GM20000 (cell line): ENCODE measurements at places on chromosomes 2 and 18.

GRCh38 chr2:43441195-43441594 lies 154.6 kb downstream of the THADA start:
- DNase-seq, result no peak

DNA sequence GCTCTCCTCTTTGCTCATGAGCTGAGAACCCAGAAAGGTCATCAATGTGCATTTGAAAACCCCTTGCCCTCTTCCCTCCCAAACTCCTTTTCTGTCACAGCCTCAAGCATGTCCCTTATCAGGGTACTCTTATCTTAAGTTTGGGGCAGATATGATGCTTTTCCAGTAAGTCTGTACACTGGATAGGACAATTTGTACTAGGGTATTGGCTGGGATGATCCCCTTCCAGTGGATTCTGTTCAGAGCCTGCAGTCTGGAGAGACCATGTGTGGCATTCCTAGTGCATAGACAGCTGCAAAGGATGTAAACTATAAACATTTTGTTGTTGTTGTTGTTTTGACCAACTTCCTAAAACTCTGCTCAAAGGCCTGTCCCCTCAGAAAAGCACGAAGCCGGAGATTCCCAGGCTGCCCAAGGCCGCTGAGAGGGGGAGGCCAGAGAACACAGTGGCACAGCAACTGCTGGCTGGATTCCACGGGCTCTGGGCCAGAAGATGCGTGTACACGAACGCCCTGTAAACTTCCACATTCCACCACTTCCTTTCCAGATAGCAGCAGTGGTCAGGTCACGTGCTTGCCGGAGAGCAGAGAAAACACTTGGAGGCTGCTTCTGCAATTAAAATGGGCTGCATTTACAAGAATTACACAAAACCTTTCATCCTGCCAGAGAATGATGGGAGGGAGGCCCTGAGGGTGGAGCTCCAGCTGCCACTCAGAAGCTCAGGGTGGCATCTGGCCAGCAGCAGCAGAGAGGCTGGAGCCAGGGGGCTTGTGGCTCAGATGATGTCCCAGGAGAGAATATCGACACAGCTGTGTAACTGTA lies 42.1 kb downstream of the BMP10 start:
- peak; percentile 14 for DNase-seq

GRCh38 chr2:125167152-125167551 lies 1142.1 kb downstream of the CNTNAP5 start:
- no peak for DNase-seq

DNA sequence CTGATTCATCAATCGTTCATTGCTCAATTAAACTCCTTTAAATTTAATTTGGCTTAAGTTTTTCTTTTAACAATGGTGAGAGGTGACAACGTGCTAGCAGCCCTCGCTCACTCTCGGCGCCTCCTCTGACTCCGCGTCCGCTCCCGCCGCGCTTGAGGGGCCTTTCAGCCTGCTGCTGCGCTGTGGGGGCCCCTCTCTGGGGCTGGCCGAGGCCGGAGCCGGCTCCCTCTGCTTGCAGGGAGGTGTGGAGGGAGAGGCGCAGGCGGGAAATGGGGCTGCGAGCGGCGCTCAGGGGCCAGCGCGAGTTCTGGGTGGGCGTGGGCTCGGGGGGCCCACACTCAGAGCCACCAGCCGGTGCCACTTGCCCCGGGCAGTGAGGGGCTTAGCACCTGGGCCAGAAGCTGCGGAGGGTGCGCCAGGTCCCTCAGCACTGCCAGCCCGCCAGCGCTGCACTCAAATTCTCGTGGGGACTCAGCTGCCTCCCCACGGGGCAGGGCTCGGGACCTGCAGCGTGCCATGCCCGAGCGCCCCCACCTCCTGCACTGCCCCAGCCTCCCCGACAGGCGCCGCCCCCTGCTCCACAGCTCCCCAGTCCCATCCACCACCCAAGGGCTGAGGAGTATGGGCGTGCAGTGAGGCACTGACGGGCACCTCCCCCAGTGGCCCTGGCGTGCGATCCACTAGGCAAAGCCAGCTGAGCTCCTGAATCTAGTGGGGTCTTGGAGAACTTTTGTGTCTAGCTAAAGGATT lies 19.6 kb downstream of the ANKMY1 start:
- DNase-seq, result no peak

GRCh38 chr2:131646669-131647297 lies 119.1 kb downstream of the CCDC74A start:
- no peak for DNase-seq

DNA sequence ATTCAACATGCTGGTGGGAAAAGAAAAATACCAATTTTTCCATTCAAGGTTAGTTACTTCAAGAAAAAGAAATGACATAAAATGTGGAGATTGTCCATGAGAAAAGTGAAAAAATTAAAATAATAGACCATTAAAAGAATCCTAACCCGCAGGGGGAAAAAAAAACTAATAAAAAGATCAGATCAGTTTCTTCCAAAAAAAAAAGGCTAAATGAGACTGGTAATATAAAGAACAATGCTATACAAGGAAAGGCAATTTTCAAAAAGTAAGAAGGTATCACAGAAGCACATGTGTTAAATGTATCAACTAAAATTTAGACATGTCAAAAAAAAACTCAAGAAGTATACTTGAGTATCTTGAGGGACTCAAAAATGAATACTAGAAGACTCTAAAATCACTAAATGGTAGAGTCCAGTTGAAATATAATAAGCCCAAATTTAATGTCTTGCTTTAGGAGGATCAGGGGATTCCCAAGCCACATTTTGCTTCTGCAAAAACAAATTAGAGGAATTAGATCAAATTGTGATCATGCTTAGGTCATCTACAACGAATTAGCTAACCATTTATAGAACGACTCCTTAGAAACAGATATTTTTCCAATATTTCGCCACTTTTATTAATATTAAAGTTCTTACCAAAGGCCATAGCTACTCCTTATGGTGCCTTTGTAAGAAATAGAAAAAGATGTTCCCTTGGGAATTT lies 35.8 kb upstream of the GLS start:
- DNase-seq, result no peak

DNA sequence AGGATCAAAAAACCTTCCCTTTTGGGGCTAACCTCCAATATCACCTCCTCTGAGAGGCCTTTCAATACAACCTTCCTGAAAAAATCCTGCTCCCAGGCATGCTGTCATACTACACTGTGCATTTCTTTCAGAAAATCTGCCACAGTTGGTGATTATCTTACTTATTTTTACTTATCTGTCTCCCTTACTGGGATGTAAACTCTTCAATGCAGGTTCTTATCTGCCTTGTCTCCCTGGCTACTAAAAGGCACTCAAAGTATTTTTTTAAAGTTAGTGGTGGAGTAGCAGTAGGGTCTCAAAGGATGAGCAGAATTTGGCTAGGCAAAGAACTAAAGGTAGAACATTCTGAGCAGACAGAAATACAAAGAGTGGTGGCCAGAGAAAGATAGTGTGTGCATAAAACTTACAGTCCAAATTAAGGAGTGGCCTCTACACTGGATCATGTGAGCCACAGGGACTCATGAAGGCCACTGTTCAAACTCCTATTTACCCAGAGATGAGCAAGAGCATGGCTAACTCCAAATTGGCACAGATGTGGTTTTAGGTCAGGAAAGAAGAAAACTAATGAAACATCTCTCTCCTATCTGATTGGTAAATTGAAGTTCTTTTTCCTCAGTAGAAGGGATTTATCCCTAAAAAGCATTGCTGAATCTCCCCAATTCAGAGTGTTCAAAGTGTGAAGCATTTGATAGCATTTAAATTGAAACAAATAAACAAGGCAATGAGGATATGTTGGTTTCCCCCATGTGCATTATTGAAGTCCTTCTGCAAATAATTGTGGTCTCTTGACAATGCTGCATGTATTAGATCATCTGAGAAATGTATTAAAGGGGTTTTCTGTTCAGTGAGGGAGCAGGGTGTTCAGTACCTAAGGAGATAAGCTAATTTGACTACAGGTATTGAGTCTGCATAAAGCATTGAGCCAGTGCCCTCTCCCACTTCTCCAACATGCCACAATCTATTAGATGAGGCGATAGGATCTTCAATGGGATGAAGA lies 285.5 kb downstream of the MREG start:
- DNase-seq, result no peak

- no peak for DNase-seq
These were observed 43.0 kb downstream of the KLF7 start for GRCh38 chr2:207122651-207123334.

DNA sequence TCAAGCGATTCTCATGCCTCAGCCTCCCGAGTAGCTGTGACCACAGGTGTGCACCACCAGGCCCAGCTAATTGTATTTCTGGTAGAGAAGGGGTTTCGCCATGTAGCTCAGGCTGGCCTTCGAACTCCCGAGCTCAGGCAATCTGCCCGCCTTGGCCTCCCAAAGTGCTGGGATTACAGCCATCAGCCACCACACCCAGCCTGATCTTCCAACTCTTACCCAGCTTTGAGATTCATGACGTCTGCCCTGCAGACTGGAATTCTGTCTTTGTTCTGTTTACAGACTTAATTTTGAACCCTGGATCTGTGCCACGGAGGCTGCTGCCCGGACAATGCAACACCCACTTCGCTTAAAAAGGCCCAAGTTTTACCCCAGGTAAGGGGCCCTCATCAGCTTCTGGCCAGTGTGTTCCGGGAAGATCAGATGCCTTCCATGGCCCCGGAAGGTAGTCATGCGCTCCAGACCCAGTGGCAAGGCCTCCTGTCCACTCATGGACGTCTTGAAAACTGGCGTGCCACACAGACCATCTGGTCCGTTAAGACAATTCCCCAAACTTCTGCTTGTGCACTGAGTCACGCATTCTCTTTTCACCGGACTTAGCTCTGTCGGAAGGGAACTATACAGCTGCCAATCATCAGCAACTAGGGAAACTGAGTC lies 5.5 kb downstream of the PXDN start:
- no peak for DNase-seq

DNA sequence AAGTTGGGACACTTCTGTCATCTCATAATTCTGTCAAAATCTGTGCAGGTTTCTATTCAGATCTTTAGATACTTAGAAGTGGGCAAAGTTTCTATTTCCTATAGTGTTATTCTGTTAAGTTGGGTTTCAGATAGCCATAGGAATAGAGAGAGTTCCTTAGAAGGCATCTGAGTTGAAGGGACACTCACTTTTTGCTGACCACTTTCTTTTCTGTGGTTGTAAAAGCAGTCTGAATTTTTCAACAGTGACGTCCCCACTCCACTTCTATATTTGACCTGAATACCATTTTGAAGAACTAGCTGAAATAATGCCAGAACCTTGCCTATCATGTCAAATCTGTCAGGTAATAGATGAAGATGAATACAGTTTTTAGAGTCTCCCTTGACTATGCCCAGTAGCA lies 267.3 kb downstream of the SPAG16 start:
- DNase-seq, result no peak

DNA sequence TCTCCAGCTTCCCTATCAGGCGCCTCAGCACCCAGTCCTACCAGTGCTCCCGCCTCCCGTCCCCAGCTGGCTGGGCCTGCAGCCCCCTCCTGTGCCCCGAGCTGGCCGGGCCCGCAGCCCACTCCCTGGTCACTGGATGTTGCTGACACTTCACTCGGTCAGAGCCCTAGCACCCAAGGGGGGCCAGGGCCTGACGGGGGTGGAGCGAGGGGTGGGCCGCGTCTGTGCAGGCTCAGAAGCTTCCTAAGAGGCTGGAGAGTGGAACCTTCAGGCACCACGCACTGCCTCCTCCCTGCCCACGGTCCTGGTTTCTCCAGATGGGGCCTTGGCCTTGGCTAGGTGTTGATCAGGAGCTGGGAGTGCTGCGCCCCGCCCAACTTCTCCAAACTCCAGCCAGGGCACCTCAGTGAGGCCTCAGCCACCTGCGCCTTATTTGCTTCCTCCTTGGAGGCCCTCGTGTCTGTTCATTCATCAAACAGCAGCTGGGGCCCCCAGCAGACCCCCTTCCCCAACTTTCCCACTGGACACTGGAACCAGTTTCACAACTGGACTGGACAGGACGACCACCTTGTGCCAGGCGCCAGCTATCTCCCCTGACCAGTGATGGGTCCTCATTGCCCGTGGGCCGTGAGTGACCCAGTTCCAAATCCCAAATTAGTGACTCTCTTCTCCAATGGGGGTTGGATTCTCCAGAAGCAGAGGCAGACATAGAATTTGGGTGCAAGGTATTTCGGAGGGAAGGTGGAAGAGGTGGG lies 16.7 kb downstream of the CAPN10 start:
- no peak for DNase-seq

GRCh38 chr2:11539317-11540147 lies 5.7 kb downstream of the GREB1 start:
- no peak for DNase-seq

GRCh38 chr2:207767461-207768167 lies 2.1 kb downstream of the FZD5 start:
- DNase-seq, result peak; percentile 45

- no peak for DNase-seq
These were observed 116.4 kb downstream of the CBLN2 start for GRCh38 chr18:72427721-72428120.

DNA sequence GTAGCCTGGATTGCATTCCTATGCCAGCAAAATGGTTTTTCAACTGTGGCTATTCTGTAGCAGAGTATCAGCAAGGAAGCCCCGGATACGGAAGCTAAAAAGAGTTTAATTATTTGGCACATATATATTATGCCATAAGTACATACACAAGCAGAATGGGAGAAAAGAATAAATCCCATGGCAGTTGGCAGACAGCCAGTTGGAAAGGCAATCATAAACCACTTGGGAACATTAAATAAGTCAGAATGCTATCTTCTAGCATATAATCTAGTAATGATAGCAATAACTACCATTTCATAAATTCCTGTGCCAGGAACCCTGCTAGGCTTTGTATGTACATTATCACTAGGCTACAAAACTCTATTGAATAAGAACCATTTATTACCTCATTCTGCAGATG lies 26.0 kb downstream of the GALNT5 start:
- DNase-seq, result no peak

DNA sequence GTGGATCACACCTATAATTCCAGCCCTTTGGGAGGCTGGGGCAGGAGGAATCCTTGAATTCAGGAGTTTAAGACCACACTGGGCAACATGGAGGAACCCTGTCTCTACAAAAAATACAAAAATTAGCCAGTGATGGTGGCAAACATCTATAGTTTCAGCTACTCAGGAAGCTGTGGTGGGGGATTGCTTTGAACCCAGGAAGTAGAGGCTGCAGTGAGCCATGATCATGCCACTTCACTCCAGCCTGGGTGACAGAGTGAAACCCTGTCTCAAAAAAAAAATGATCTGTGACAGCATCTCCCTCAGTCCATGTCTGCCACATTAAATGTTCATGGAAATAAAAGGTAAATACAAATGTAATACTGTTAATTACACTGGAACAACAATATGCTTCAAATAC lies 121.4 kb upstream of the COL5A2 start:
- no peak for DNase-seq

DNA sequence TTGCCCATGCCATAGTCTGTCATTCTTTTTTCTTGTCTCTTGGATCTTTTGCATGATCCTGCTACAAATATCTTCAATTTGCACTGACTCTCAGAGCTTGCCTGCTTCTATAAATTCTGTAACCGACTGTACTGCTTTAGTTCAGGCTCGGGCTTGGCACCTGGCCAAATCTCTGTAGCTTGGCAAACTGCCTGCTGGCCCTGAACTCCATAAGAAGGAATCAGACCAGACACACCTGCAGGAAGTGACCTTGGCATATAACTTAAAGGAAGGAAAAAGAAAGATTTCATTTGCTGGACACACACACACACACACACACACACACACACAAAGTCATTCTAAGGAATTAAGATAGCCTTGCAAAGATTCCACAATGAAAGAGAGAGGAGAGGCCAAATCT lies 291.2 kb upstream of the DDX18 start:
- DNase-seq, result no peak

- no peak for DNase-seq
These were observed 458.0 kb upstream of the HS6ST1 start for GRCh38 chr2:128776461-128777195.

GRCh38 chr18:7415081-7415894 lies 151.8 kb upstream of the PTPRM start:
- no peak for DNase-seq

- DNase-seq, result no peak
These were observed 33.0 kb downstream of the PDK1 start for GRCh38 chr2:172588931-172589330.
